ENCODE measurements at places on chromosomes 7 and 10.

GRCh38 chr7:154953006-154953684, 49.8 kb downstream of the PAXIP1 start:
- no peak for DNase-seq

DNA sequence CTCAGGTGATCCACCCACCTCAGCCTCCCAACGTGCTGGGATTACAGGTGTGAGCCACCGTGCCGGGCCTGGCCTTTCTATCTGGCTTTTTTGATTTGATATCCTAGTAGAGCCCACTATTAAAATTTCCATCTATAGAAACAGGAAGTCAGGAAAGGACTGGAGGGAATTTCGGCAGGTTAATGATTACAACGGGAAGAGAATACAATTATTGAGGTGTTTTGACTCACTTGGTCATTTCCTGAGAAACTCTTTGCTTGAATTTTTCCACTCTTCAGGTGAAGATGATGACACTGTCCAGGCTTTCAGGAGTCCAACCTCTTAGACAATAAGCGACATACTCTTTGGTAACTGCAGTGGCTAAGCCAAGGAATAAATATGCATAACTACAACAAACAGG, 1.1 kb upstream of the MKLN1 start:
- DNase-seq, result no peak

- DNase-seq, result no peak
These were observed 63.4 kb downstream of the CAV1 start for GRCh38 chr7:116588225-116588624.

DNA sequence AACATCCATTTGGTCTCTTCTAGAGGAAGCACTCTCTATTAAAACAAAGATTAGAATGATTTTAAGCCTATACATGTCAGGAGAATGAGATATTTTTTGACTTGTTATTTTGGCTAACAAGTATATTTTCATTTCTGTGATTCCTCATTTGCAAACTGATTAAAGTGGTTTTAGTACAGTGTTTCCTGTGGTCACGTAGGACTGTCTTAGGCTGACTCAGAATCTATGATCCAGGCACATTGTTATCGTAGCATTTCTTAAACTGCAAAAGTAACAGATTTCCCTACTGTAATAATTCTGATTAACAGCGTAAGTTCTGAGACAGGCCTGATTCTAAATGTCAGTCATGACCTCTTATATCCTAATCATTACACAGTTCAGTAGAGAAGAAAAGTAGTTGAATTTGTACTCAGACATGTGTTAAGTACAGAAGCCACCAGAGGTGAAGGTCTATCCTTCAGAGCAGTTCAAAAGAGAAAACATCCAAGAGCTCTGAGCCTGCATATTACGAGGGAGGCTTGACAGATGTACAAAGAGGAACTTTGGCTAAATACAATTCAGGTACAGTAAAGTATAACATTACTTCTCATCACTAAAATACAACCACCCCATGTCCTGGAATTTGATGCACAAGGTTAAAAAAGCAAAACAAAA, 124.1 kb upstream of the TEX47 start:
- no peak for DNase-seq

DNA sequence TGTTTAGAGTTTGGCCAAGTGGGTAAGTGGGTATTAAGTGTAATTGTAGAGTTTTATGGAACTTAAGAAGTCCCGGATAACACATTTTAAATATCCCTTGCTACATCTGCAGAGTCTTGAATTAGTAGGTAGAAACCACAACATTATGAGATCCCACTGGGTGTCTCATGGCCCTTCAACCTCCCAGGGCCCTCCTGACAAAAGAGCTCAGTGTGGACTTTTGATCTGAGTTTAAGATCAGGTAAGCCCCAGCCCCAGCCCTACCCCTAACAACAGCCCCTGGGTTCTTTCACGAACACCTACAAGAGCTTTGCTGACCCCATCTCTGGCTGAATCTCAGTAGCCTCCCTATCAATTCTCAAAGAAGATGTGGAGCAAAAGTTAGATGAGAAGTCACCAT, 65.4 kb upstream of the STK17A start:
- DNase-seq, result no peak

DNA sequence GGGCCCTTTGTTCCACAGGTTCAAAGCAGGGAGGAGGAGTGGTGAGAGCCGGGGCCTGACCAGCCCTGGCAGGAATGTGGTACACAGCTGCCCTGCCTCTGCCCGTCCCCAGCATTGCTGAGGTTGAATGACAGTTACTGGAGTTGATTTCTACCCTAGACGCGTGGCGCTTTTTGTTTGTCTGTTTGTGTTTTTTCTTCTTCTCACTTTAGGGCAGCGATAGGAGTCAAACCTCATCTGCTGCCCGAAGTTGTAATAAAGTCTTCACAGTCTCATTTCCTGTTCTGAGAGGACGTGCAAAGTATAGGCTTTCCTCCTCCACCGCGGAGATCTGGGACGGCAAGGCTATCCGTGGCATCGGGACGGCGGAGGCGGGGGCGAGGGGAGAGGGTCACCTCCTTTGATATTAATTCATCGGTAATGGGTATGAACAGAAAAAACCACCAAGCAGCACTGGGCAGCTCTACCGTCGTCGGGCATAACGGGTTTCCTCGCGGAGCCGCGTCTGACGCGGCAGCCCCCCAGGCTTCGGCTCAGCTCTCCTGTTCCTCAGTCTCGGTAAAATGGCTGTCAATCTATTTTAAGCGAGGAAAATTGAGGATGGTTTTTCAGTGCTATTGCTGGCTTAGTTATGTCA, 160.8 kb downstream of the LRMDA start:
- no peak for DNase-seq

- DNase-seq, result no peak
These were observed 149.1 kb upstream of the CALCR start for GRCh38 chr7:93723424-93724124.

- no peak for DNase-seq
These were observed 409.0 kb downstream of the CDC14C start for GRCh38 chr7:49333180-49333881.

- DNase-seq, result peak; percentile 67
These were observed 46.2 kb downstream of the GRK5 start for GRCh38 chr10:119253433-119254174.

DNA sequence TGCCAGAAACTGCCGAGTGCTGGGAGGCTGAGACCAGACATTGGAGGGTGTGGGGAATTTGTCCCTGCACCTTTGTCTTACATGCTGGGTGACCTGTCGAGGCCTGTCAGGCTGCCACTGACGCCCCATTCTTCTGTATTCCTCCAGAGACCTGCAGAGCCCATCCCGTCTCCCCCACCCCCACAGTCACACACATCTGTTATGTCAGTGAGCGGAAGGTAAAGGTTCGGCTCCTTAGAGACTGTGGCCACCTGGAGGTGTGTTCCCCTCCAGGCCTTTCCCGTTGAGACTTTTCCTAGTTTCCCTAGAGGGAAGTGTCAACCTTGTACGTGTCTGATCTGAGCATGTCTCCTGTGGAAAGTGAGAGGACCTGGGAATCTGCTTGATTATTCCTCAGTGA, 84.5 kb downstream of the ATXN7L1 start:
- DNase-seq, result no peak

- no peak for DNase-seq
These were observed 30.5 kb upstream of the SRGN start for GRCh38 chr10:69057261-69057950.

DNA sequence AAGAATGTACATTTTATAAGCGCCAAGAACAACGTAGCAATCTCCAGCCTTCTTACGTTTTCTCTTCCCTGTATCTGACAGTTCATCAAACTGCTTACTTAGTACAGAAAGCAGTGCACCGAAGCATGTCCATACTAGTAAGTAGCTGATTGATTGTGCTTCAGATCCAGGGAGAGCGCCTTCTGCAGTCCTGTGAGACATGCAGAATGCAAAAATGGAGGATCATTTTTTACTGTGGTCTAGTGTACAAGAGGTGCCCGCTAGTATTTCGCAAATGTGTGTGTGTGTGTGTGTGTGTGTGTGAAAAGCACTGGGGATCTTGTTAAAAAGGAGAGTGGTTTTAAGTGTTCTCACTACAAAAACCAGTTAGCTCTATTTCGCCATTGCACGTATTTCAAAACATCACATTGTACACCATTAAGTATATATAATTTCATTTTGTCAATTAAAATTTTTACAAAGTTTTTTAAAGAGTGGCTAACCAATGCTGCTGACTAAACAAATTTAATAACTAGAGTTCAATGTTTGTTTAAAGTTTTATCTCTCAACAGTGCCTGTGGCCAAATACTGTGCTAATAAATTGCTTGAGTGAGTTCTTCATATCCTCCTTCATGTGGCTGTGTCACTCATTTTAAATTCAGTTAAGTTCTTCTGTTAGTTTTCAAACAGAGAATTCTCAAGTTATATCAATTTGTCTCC, 99.6 kb downstream of the ZMYND11 start:
- DNase-seq, result no peak

DNA sequence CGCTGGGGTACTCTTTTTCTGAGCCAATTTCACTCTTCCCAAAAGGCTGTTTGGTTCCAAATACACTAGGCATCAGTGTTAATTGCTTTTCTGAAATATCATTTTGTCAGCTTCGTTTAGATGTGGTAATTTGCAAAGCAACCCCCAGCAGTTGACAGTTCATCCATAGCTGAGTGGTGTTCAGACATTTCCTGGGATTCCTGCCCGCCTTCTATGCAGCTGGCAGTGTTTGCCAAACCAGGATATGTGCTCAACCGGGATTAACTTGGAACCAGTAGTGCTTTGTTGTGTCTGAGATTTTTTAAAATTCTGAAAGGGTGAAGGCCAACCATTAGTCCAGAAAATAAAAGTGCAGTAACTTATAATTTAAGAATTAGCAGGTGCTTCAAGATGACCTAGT, 25.2 kb upstream of the MKLN1 start:
- no peak for DNase-seq

- DNase-seq, result peak; percentile 63
These were observed 63.2 kb downstream of the WNT2 start for GRCh38 chr7:117259615-117260014.

DNA sequence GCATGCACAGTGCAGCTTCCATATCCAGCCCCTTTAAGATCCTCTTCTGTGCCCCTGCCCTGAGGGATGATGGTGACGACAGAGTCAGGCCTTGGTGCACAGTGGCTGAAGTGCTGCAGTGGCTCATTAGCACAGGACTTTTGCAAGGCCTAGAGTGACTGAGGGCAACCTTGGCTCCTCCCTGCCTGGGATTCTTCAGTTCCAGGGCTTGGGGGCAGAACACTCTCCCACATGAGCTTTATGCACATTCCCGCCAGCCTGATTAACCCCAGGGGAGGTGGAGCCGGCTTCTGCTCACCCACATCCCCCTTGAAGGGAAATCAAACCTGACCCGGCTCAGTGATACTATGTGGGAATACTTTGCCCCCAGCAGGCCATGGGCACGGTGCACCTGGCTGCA, 253.4 kb downstream of the GALNT17 start:
- no peak for DNase-seq

- DNase-seq, result no peak
These were observed 458.6 kb downstream of the PARD3 start for GRCh38 chr10:34356463-34356862.

DNA sequence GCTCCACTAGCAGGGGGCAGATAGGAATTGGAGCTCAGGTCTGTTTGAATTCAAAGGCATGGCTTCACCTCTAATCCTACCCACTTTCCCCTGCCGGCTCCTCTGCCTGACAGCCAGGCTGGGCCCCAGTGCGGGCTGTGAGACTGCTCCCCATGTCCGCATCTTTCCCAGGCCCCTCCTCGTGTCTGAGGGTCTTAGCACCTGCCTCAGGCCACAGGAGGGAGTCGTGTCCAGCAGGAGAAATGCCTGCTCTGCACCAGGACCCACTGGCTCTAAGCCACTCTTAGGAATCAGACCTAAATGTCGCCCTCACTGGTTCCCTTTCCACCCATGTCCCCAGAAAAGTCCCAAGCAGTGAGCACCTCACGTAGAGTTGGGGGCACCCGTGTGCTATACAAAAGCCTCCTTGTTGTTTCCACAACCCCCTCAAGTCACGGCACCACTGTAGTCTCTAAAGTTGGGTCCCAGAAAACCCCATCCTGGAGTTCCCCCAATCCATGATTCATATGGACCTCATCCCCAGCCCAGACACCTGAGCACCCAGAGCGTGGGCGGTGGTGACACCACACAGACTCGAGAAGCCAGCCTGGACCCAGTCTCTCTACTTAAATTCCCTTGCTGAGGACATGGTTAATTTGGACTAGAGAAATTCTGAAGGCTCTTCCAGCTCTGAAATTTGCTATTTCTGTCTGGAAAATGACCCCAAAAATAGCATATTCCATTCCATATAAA, 466.4 kb upstream of the ZMIZ1 start:
- no peak for DNase-seq

- DNase-seq, result no peak
These were observed 524.0 kb upstream of the KCND2 start for GRCh38 chr7:119748991-119749390.

GRCh38 chr10:129767751-129768150, 196.3 kb downstream of the EBF3 start:
- no peak for DNase-seq

DNA sequence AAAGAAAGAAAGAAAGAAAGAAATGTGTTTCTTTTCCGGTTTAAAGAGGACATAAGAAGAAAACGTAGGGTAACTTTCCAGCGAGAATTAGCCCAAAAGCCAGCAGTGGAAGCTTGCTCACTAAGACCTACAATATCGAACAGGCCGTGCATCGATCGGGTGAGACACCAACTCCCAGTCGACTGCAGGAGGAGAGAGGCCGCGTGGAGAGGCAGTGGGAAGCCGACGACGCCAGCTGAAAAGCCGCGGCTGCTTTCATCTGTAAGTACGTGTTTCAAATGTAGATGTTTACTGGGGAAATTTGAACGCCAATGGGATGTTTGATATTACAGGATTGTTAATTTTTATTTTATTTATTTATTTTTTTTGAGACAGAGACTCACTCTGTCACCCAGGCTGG, 28.6 kb upstream of the GIMAP8 start:
- no peak for DNase-seq

DNA sequence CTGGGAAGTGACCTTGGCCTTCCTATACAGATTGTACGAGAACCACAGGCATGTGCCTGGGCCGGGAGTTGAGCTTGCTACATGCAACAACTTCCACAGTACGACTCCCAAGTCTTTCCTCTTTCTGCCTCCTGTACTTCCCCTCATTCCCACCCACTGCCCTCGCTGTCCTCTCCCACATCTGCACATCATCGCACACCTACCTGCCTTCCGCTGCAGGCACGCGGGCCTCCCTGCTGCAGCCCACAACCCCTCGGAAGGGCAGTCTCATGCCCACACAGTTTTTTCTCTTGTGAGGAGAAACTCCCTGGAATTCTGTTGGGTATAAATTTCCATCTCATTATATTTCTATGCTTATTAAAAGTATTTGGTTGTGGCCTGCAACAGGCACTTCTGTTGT, 117.2 kb downstream of the ACTR3B start:
- no peak for DNase-seq

DNA sequence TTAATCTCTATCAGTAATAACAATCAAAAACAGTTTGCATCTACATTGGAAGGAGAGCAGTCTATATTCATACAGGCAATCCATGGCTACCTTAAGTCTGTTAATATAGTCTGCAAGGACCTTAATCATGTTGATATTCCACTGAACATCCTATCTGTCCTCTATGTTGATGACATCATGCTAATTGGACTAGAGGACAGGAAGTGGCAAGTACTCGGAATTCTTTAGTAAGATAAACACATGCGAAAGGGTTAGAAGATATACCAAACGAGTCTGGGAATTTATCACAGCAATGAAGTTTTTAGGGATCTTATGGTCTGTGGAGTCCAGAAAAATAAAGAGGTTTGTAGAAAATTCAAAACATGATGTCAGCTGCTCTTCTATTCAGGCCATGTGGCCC, 11.3 kb upstream of the SAMD9L start:
- DNase-seq, result no peak

GRCh38 chr7:151349507-151349853, 7.9 kb downstream of the NUB1 start:
- DNase-seq, result no peak

Data from AG04449 (cell line).